ENCODE measurements at places on chromosomes 4 and X.
A peak's percentile ranks its signal among the peaks of the same experiment; 100 is the strongest.

- no peak for DNase-seq
Observed at GRCh38 chrX:134520860-134521390, 61.0 kb downstream of the HPRT1 start.

DNA sequence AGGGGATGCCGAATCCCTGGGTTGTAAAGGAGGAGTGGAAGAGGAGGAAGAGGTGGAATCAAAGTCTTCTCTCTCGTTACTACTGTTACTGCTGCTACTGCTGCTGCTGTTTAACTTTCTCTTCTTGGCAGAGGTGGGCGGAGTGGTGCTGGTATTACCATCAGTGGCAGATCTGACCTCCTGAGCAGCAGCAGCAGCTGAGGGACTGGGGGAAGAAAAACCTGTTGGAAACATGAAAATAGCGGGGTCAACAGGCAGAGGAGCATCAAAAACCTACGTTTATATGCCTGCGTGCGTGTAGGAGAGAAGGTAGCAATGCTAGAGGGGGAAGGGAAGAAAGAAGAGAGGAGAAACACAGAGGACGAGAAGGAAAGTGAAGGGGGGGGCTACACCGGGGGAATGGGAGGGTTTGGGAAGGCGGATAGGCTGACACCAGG is 339 bp downstream of the CUL4B start:
- peak; percentile 9 for DNase-seq

DNA sequence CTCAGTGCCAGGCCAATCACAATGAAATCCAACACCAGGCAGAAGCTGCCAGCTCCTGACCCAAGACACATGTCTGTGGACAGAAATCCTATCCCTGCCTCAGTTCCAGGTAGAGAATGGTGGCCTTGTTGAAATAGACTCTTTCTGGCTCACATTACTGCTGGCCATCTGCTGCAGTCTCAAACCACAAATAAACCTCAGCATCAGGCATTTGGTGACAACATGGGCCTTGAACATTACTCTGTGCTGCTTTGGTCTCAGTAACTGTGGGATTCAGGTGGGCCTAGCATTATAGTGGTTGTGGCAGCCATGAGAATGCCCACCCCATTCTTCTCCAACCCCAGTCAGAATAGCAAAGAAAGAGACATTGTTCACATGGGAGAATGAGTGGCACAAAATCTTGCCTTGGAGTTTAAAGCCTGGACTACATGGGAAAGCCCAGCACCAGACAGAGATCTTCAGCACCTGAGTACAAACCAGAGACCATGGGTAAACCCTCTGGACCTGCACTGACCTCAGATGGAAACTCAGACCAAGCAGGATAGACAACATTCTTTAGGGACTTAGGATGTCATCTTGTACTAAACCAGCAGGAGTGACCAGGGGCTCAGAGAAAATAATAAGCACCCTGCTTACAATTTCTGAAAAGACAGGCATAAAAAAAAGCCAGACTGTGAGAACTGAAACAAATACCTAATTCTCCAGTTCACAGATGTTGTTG is 50.4 kb upstream of the TRAM1L1 start:
- DNase-seq: no peak

DNA sequence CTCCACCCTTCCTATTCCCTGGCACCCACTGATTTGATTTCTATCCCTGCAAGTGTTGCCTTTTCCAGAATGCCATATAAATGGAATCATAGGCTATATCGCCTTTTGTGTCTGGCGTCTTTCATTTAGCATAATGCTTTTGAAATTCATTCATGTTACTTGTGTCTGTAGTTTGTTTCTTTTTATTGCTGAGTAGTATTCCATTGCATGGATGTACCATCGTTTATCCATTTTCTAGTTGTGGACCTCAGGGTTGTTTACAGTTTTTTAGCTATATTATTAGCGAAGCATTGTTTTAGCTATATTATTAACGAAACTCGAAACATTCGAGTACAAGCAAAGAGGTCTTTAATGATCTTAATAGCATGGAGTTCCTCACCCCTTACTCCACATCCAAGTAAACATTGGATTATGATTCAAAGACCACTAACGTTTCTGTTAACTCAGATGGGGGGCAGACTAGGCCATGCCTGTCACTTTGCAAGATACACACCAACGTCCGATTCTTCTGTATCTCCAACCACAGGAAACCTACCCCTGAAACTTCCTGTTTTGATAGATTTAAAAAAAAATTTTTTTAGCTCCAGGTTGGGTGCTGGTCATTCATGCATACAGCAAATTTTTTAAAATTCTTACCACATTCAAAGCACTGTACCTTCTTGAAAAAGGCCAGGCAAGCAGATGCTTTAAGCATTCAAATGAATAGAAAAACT is 1.1 kb downstream of the DCK start:
- DNase-seq: no peak

- no peak for DNase-seq
Observed at GRCh38 chr4:98285676-98286075, 24.5 kb downstream of the RAP1GDS1 start.

DNA sequence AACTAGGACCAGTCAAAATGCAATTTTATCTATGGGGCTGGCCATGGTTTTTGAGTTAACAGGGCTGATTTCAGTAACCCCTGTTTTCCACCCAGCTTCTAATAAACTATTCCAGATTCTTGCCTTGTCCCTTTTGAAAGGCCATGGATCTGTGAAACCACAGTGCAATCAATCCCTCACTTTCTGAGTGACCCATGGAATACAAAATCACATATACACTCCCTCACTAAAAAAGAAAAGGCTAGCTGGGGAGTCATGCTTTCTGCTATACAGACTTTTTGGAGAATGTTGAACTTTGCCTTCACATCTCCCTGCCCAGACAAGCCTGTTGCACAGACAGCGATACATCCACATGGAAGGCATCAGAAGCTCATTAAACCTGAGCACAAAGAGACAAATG is 47.9 kb downstream of the MAD2L1 start:
- no peak for DNase-seq

DNA sequence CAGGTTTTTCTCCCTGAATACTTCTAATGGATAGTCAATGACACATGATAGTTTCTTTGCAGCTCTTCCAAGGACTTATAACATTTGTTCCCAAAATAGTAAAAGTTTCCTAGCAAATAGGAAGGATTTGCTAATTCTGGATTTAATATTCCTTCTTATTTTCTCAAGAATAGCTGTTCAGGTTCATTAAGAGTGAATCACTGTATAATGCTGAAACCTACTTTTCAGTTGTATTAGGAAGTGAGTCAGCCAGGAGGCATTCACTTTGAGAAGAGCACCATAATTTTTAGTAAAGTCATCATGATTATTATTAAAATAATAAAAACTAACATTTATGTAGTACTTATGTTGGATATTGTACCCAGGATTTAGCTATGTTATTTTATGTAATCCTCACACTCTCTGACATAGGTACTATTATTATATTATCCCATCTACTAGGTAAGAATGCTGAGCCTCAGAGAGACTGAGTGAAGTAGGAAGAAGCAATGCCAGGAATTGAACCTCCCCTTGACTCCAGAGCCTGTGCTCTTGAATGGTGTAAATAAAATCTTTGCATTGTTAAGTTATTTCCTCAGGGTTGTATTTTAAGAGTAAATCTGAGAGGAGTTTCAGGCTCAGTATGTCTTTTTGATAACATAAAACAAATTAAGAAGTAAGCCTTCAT is 114.8 kb downstream of the REELD1 start:
- DNase-seq: no peak

- no peak for DNase-seq
Observed at GRCh38 chr4:111943796-111944203, 201.5 kb upstream of the FAM241A start.

- DNase-seq: no peak
Observed at GRCh38 chr4:68732653-68733466, 62.4 kb upstream of the UGT2B15 start.

DNA sequence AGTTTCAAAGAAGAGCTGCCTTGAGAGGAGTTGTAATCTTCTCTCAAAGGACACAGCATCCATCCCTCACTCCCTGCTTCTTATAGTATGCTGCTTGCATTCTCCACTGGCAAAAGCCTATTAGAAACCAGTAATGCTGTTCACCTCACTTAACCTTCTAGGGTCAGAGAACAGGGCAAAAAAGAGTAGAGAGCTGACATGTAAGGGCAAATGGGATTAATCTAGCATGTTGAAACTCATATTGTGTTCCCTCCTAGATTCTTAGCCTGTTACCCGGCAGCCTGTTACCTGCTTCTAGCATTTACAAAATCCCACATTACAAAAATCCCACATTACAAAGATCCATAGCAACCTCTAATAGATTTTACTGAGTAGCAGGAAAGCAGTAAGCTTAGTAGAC is 244.7 kb downstream of the SLC7A11 start:
- no peak for DNase-seq

GRCh38 chrX:3609810-3610209 is 103.6 kb downstream of the PRKX start:
- no peak for DNase-seq

DNA sequence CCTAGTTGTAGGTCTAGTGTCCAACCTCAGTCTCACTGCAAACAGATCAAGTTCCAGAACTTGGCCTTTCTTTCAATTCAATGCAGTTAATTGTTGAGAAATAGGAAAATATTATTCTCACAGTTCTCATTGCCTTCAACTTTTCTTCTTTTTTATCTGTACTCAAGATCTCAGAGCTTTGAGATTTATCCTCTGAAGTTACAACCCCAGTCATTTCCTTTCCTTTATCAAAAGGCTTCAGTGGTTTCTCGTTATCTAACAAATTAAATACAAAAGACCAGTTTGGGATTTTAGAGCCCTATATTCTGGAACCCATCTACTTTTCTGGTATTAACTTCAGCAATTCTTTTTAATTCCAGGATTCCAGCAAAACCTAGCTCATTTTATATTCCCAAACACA is 130.2 kb downstream of the TMA16 start:
- DNase-seq: no peak

DNA sequence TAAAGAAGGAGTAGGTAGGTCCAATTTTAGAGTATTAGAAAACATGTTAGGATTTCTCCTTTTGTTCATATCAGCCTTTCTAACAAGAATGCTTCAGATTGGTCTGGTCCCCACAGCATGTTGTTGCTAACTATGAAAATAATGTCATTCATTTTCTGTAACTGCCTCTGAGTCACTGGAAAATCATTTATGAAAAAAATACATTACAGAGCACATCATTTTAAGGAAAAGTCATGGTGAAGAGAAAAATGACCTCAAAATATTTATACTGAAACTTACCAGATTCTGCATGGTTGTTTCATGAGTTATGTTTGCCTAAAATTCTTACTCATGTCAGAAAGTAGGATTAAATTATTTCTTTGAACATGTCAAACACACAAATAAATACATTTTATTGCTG is 35.2 kb downstream of the DTHD1 start:
- DNase-seq: no peak

DNA sequence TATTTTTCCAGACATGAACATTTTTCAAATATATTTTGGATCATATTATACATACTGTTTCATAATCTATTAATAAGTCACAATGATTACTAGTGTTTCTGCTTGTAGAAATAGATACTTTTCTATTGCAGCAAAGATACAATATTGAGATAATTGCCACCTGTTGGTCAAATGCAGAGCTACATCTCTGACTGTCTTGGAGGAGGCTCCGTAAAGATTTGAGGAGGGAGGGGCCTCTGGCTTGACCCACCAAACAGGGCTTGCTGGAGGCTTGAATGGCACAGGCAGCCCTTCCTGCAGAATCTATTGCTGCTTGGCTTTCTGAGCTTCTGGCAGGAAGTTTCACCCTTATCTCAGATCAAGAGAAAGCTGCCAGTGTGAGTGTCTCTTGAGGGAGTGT is 99.3 kb upstream of the ARMCX2 start:
- no peak for DNase-seq

DNA sequence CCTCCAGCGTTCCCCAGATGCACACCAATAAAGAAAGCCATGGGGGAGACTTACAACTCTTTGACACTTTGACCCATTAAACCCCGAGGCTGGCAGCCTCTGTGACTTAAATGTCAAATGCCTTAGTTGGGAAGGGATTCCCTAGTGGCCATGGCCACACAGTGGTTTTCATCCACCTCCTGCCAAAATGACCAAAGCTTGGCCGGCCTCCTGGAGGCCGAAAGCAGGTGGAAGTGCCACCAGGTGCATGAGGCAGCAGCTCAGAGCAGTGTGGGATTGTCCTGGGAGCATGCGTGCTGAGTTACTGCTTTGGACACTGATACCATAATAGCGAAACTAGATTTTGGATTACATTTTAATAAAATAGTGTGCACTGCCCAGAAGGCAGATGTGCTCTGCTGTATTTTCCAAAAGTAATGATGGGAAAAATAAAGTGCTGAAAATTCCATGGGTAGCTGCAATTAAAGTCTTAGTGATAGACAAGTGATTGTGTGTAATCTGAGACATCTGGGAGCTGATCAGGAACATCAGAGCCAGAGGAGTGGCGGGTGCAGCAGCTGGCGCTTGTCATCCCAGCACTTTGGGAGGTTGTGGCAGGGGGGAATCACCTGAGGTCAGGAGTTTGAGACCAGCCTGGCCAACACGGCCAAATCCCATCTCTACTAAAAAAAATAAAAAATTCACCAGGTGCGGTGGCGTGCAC is 39.8 kb upstream of the TADA2B start:
- no peak for DNase-seq

DNA sequence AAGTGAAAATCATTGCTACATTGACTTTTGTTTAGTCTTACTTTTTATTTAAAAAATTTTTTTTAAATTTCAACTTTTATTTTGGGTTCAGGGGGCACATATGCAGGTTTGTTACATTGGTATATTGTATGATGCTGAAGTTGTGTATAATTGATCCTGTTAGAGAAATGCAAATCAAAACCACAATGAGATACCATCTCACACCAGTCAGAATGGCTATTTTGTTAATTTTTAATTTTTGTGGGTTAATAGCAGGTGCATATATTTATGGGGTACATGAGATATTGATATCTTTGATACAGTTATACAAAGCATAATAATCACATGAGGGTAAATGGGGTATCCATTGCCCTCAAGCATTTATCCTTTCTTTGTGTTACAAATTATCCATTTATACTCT is 34.1 kb downstream of the RBMX2 start:
- no peak for DNase-seq

- DNase-seq: no peak
Observed at GRCh38 chrX:18490806-18491555, 65.6 kb downstream of the CDKL5 start.

GRCh38 chrX:68079961-68080360 is 353.3 kb downstream of the OPHN1 start:
- DNase-seq: no peak
